Stimulated activated memory B cell treated with anti-CD40 and anti-IgM and Interleukin-4, amounts not matched to agents 10 μg/mL and 1 μg/mL and 100 μg/mL, for 72 hours (primary cell): ENCODE measurements at places on chromosomes 2 and 18.

DNA sequence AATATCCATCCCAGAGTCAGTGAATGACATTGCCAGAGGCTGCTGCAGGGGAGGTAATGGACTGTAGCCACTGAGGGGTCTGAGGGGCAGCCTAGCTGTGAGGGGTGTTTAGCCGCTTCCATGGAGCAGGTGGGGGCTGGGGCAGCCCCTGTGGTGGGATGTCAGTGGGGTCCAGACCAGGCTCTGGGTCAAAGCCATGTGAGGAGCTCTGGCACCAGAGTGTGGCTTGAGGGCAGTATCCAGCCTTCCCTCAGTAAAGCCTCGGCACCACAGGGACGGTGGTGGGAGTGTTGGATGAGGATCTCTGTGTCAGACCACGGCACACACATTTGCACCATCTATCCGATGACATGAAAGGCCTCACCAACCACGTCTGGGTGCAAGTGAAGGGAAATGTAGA lies 85.0 kb downstream of the INHBB start:
- no peak for ATAC-seq

- no peak for ATAC-seq
Measured at GRCh38 chr2:67108231-67108630, 288.9 kb upstream of the ETAA1 start.

GRCh38 chr2:14577843-14578242 lies 54.7 kb upstream of the LRATD1 start:
- ATAC-seq, result no peak

DNA sequence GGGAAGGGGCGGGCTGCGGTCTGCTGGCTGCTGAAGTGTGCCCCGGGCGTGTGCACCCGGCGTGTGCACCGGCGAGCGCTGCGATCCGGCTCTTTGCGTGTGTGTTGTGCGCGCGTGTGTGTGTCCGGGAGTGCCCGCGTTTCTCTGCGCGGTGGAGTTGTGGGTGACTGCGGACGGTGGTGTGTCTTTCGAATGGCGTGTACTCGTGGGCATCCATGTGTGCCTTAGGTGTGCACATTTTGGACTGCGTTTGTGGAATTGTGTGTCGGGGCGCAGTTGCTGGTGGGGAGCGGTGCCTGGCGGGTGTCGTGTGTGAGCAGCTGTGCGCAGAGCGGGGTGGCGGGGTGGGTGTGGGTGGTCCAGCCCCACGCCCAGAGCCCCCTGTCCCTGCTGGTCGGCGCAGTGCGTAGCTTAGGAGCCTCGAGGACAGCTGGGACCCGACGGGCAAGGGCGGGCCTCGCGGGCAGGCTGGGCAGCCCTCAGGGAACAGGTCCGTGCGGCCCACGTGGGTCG lies 533 bp downstream of the HPCAL1 start:
- ATAC-seq, result peak; percentile 46

DNA sequence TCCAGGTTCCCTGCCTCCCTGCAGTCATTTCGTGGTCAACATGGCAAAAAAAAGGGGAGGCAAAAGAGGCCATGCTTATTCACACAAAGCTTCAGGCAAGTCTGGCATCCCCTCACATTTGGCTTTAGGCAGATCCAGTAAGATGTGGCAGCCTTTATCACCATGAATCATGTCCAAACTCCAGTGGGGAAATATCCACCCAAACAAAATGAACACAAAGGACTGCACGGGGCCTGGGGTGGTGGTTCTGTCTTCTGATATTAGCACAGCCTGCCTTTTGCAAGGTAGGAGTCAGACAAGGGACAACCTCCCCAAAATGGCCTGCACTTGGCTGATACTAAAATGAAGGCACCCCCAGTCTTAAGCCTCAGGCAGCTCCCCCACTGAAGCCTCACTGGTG lies 129.9 kb downstream of the ZBTB7C start:
- no peak for ATAC-seq

DNA sequence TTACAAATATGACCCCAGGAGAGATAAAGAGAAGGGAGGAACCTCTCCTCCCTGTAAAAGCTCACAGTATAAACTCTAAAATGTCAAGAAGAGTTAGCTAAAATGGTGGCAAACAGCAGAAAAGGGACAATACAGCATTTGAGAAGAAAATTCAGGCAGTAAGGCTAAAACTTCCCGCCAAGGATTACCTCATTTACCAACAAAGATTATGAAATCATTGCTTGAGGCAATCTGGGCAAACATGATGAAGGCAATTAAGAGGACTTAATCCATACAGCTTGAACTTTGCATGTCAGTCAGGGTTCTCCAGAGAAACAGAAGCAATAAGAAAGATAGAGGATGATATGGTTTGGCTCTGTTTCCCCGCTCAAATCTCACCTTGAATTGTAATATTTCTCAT lies 81.4 kb downstream of the CMPK2 start:
- no peak for ATAC-seq

- no peak for ATAC-seq
Measured at GRCh38 chr18:12741351-12741750, 38.5 kb downstream of the PSMG2 start.

DNA sequence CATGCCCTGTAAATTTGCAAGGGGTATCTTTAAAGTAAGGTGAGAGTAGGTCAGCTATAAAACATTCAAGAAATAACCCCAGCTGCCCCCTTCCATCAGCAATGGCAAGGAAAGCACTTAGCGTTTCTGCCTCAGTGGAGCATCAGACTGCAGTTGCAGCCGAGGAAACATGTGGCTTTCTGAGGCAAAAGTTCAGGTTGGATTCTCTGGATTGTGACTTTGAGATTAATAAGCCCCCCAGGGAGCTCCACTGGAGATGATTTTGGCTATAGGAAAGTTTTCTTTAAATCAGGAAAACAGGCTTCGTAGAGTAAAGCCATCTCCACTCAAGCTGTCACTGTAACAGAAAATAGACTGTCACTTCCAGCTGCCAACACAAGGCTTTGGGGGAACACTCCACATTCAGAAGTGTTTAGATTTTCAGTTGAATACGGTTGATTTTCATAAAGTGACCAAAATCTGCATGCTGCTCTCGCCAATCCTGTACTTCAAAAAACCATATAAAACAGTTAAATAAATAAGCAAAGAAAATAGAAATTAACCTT lies 15.3 kb upstream of the RIT2 start:
- ATAC-seq, result no peak

DNA sequence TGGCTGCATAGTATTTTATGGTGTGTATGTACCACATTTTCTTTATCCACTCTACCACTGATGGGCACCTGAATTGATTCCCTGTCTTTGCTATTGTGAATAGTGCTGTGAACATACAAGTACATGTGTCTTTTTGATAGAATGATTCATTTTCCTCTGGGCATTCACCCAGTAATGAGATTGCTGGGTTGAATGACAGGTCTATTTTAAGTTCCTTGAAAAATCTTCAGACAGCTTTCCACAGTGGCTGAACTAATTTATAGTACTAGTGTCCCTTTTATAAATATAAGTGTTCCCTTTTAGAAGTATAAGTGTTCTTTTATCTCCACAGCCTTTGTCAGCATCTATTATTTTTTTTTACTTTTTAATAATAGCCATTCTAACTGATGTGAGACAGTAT lies 303.9 kb upstream of the EPHA4 start:
- ATAC-seq, result no peak

DNA sequence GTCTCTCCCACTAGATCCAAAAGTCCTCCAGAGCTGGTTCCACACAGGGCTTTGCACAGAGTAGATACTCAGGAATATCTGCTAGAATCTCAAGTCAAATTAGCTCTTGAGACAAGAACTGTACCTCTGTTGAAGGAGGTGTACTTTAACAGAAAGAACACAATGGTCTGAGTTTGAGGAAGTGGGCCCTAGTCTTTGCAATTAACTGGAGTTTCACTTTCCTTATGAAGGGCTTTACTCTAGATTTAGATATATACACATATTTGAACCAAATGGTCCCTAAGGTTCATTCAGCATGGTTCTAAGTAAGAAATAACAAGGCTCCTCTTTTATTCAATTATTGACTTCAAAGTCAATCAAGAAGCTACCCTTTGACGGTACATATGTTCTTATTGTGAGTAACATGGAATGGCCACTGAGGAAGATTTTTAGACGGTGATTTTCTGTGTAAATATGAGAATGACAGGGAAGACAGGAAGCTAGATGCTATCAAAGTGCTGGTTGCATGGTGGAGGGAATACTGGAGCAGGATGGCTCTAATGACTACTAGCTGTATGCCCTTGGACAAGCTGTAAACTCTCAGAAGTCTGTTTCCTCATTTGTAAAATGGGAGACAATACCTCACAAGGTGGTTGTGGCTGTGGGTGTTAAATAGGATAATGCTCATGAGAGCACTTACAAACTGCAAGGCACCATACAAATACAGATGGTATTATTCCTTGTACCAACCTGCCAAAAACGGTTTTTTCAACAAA lies 73.5 kb upstream of the SERTAD2 start:
- peak; percentile 94 for ATAC-seq

GRCh38 chr2:149768320-149768799 lies 180.8 kb upstream of the MMADHC start:
- no peak for ATAC-seq

GRCh38 chr2:188517549-188518215 lies 226.0 kb downstream of the GULP1 start:
- no peak for ATAC-seq

DNA sequence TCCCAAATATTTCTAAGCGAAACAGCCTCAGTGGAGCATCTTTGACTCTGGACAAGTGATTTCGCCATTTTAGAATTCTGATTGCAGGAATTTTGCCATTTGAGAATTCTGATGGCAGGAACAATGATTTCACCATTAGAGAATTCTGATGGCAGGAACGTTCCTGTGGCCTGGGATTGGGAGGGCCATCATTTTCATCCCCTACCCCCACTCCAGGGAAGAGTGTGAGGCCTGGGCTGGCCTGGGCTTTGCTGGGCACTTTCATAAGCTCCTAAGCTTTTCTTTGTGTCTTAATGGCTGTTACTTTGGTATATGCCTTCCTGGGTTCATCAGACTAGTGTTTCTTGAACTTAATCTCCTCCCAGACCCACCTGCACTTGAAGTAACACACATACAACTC lies 129.3 kb upstream of the EPAS1 start:
- ATAC-seq, result no peak

DNA sequence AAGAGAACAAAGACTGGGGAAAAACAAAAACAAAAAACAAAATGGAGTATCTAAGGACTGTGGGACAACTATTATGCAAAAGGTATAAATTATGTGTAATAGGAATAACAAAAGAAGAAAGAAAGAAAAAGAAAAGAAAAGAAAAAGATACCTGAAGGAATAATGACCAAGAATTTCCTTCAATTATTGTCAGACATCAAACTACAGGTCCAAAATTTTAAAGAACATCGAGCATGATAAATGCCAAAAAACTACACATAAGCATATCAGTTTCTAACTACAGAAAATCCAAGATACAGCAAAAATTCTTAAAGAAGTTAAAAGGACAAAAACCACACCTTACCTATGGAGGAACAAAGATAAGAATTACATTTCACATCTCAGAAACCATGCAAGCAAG lies 93.0 kb downstream of the SPIRE1 start:
- no peak for ATAC-seq

- ATAC-seq, result no peak
Measured at GRCh38 chr2:237025090-237025865, 60.4 kb upstream of the COPS8 start.

DNA sequence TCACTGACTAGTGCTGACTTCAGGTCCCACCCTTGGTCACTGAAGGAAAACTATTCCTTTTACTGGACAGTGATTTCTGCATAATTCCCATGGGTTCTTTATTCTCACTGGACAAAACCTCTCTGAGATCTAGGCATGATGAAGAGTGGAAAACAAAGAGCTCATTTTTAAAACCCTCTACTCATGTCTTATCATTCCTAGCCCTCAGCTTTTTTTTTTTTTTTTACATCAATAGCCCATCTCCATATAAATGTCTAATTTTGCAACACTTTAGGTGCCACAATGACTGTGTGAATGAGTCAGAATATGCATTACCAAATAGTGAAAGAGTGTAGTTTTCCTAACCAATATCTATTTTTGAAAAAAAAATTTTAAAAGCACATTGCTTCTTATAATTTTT lies 74.8 kb downstream of the TCF4 start:
- ATAC-seq, result no peak

DNA sequence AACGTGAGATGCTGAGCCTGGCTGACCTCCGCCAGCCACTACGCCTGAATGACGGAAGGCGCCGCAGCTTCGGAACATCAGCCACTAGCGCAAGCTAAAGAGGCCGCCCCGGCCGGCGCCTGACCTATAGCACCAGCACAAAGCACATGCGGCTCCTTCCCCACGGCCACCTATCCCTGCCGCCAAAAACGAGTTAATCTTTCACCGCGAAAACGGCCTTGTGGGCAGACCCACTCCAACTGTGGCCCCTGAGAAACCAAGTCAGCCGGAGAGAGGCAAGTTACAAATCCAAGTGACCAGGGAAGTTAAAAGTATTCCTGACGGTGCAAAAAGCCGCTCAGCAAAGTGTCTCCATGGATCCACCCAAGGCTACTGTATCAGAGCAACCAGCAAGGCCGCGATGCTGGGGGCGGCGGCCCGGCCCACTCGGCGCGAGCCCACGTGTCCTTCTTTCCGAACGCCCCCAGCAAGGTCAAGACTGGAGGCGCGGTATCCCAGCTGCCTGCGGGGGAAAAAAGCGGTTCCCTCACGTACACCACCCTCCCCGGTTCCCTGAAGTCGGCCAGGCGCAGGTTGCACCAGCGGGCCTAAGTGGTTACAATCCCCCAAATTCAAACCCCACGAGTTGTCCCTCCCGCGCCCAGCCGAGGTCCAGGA lies 575 bp downstream of the HSPD1 start:
- peak; percentile 15 for ATAC-seq

- ATAC-seq, result no peak
Measured at GRCh38 chr2:44952806-44953498, 11.4 kb downstream of the SIX3 start.

GRCh38 chr2:31785876-31786275 lies 205.1 kb upstream of the SRD5A2 start:
- no peak for ATAC-seq

DNA sequence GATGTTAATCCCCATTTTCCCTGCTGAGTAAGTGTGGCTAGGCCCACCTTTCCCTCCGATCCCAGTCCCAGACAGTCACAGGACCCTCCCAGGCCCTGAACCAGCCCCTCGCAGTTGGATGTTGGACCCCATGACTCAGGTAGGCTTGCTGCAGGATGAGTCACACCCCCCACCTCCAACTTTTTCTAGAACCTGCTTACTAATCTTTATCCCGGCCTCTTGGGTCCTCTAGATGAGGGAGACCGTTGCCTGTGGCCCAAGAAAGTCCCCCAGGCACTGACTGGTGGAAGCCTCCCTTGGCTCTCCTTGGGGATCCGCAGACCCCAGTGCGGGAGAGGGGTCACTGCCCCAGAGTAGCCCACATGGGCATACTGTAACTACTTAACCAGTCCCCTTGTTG lies 98.5 kb downstream of the SMAD7 start:
- no peak for ATAC-seq

DNA sequence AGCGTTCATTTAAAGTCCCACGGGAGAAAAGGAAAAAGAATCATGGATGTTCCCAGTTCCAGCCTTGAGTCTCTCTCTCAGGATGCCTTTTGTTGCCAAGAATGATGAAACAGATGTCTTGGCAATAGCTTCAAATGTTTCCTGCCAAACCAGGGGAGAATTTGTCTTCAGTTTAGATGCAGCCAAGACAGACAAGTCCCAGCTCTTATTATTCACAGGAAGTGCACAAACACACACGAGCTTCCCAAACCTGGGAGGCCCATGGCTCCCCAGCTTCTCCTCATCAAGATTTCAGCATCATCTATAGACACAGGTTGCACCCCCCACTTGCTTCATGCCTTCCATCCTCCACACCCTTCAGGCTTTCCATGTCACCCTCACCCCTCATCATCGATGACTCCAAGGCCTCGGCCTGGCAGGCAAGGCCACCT lies 45.9 kb downstream of the HS1BP3 start:
- no peak for ATAC-seq

GRCh38 chr2:99183025-99183424 lies 2.0 kb downstream of the MRPL30 start:
- ATAC-seq, result no peak

GRCh38 chr2:38386377-38386776 lies 9.3 kb upstream of the ATL2 start:
- ATAC-seq, result no peak
